ENCODE measurements at places on chromosomes 1 and 21. TPM values are rescaled to one million over a fixed set of nuclear protein-coding genes. Genes with fewer than 3 reads are reported as not detected.
A peak's percentile ranks its signal among the peaks of the same experiment; 100 is the strongest.

- no peak overlapping the region for H3K27ac ChIP-seq
- no peaks in the 10 kb centered on the region for H3K27me3 ChIP-seq
- no peaks in the 10 kb centered on the region for H3K4me1 ChIP-seq
- no peak for DNase-seq
- H3K4me3 ChIP-seq, result no peak overlapping the region
These were observed 745.5 kb downstream of the LRRIQ3 start for GRCh38 chr1:73452522-73452921.

Gene RCSD1
- 7.1 TPM for total RNA-seq

DNA sequence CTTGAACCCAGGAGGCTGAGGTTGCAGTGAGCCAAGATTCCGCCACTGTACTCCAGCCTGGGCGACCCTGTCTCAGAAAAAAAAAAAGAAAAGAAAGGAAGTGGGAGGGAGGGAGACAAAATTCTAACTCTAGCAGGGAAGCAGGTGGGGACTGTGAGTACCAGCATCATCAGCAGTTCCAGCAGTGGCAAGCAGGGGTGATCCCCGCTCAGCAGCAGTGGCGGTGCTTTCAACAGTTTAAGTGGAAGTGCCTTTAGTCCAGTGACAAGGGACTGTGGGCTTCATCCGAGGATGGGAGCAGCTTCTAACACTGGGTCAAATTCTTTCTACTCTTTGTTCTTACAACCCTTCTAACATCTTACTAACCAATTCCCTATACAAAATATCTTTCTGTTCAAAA lies 858.1 kb upstream of the ADAMTS5 start:
- no peak overlapping the region for H3K27ac ChIP-seq
- H3K27me3 ChIP-seq, result no peaks in the 10 kb centered on the region
- no peak overlapping the region for H3K4me3 ChIP-seq
- no peak for DNase-seq

Gene ADORA1
- 2.9 TPM for total RNA-seq

Gene TEKT2
- total RNA-seq, result 1.5 TPM

Gene C1orf116
- total RNA-seq, result 12.5 TPM

- H3K27me3 ChIP-seq, result no peaks in the 10 kb centered on the region
- no peaks in the 10 kb centered on the region for H3K4me1 ChIP-seq
- H3K36me3 ChIP-seq, result no peaks in the 10 kb centered on the region
- H3K27ac ChIP-seq, result no peak overlapping the region
These were observed 67.7 kb downstream of the PTGER3 start for GRCh38 chr1:70979881-70980280.

- H3K27me3 ChIP-seq, result no peaks in the 10 kb centered on the region
- DNase-seq, result no peak
- no peaks in the 10 kb centered on the region for H3K4me1 ChIP-seq
- H3K27ac ChIP-seq, result no peak overlapping the region
These were observed 567.0 kb downstream of the AJAP1 start for GRCh38 chr1:5221451-5221850.

- no peak overlapping the region for H3K4me3 ChIP-seq
- H3K4me1 ChIP-seq, result peaks cover 3% of the 10 kb centered on the region
- H3K36me3 ChIP-seq, result no peaks in the 10 kb centered on the region
These were observed 410.7 kb downstream of the SMYD3 start for GRCh38 chr1:246096356-246096755.

- H3K27ac ChIP-seq, result no peak overlapping the region
- H3K4me3 ChIP-seq, result no peak overlapping the region
- no peaks in the 10 kb centered on the region for H3K27me3 ChIP-seq
- no peaks in the 10 kb centered on the region for H3K36me3 ChIP-seq
- no peak for DNase-seq
These were observed 12.0 kb downstream of the VAV3 start for GRCh38 chr1:107952989-107953388.

- peak; percentile 18 for DNase-seq
- no peaks in the 10 kb centered on the region for H3K36me3 ChIP-seq
- no peak overlapping the region for H3K4me3 ChIP-seq
- no peaks in the 10 kb centered on the region for H3K27me3 ChIP-seq
- H3K4me1 ChIP-seq, result peaks cover 23% of the 10 kb centered on the region
- H3K27ac ChIP-seq, result no peak overlapping the region
These were observed 154.3 kb downstream of the GLUL start for GRCh38 chr1:182237329-182237728.

Gene NADK
- 77.5 TPM for total RNA-seq

DNA sequence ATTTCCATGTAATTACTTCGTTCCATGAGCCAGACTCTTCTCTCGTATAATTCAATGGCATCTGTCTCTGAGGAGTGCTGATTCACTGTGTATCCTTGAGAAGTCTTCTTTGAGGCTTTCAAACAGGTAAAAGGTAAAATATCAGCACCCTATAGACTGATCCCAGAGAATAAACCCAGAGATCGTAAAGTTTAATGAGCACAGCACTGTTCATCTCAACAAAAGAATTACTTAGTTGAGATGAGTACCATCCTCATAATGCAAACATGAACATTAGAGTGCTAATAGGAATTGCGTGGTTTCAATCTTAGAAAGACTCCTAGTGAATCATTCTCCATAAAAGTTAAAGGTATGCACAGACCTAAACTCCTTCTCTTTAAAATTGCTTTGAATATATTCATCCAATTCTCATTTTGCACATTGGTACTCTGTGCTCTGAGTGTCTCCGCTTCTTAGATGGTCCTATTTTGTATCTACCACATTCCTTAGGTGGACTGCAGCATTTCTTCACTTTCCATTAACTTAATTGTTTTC lies 97.2 kb downstream of the TBX15 start:
- H3K4me1 ChIP-seq, result no peaks in the 10 kb centered on the region
- no peaks in the 10 kb centered on the region for H3K36me3 ChIP-seq
- no peak for DNase-seq

- no peaks in the 10 kb centered on the region for H3K27me3 ChIP-seq
- H3K4me1 ChIP-seq, result no peaks in the 10 kb centered on the region
- H3K27ac ChIP-seq, result no peak overlapping the region
- no peak overlapping the region for H3K4me3 ChIP-seq
- H3K36me3 ChIP-seq, result no peaks in the 10 kb centered on the region
These were observed 342.9 kb upstream of the PLXNA2 start for GRCh38 chr1:208587110-208587509.

Gene KRTAP21-2
- total RNA-seq, result not detected

DNA sequence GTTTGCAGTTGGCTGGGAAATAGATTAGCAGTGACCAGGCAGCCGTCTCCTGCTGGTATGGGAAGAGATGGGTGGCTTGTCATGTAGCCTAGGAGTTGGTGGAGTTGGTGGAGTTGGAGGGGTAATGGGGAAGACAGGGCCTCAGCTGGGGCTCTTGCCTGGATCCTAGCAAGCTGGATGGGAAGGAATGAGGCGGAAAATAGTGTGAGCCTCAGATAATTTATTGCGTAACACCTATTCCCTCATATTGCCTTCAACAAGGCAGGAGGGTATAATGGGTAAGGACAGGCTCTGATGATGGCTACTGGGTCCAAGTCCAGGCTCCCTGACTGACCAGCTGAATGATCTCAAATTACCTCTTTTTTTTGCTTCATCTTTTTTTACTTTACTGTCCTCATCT lies 12.6 kb downstream of the MAP7D1 start:
- DNase-seq, result no peak
- peaks cover 33% of the 10 kb centered on the region for H3K4me1 ChIP-seq
- H3K36me3 ChIP-seq, result peaks cover 24% of the 10 kb centered on the region
- no peaks in the 10 kb centered on the region for H3K27me3 ChIP-seq

DNA sequence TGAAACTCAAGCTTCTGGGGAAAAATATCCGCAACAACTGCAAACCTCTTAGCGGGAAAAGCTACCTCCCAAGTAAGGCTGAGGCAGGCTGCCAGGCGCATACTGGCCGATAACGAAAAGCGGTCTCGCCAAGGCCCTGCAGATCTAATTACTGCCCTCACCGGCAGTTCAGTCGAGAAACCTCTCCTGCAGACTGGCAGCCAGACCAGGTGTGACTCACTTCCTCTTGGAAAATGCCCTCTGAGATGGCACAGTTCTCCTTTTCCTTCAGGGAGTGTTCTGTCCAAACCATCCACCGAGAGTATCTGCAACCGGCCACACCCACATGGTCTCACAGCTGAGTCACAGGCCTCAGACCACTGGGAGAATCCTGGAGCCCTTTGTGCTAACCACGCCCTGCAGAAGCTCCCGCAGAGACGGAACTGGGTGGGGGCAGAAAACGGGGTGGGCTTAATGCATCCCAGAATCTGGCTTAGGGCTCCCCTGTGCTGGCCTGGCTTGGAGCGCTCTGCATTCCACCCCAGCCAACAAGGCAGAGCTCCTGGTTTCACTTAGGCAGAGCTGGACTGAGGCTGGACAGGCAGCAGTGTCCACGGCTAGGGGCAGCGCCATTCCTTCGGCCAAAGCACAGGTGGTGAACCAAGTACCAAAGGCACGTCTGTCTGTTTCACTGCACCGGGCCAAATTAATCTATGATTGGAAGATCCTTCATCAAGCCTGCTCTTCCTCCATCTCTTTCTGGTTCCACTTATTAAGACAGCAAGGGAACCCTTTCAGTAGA lies 1.2 kb downstream of the S100A10 start:
- H3K36me3 ChIP-seq, result no peaks in the 10 kb centered on the region
- H3K27me3 ChIP-seq, result no peaks in the 10 kb centered on the region
- no peak overlapping the region for H3K4me3 ChIP-seq
- H3K27ac ChIP-seq, result peak overlapping the region; percentile 85

Gene PKNOX1
- total RNA-seq, result 26.3 TPM

Gene LCE6A
- not detected for total RNA-seq

DNA sequence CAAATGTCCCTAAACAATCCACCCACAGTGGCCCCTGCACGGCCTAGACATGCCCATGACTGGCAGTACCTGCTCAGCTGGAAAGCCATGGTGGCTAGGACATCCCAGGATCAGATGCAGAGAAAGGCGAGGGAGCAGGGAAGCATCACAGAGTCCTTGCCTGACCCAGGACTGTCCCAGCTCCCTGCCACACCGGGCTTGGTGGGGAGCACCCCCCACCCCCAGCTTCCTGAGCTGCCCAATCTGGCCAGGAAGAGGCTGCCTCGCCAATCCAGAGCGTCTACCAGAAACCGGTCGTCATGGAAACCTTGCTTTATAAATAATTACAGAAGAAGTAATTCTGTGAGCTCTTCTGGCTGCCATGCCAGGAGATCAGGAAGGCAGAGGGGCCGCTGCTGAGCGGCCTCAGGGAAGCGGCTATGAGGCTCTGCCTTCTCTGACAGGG lies 34.8 kb downstream of the ACOT7 start:
- no peaks in the 10 kb centered on the region for H3K36me3 ChIP-seq
- no peaks in the 10 kb centered on the region for H3K4me1 ChIP-seq
- no peak overlapping the region for H3K4me3 ChIP-seq
- DNase-seq, result no peak
- H3K27me3 ChIP-seq, result no peaks in the 10 kb centered on the region

DNA sequence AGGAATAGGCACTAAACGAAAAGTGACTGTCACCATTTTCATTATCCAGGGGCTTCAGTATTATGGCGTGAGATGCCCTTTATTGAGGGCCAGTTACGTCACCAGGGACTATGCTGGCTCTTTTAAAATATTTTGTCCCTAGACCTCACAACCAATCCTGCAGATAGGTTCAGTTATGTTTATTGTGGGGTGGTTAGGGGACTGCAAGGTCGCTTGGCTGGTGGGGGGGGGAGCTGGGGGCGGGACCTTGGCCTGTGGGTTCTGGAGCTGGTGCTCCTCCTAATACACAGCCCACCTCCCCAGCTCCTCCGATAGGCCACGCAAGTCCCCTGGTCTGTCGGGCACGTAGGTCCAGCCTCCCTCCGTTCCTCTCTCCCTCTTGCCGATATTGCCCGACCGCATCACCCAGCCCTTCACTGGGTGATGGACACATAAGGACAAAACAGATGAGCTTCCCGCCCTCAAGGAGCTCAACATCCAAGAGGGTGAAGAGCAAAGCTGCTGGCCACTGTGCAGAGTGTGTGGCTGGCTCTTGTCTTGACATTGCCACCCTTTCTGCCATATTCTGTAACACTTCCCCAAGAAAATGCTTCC lies 271.8 kb downstream of the MATN1 start:
- no peaks in the 10 kb centered on the region for H3K4me1 ChIP-seq
- H3K27me3 ChIP-seq, result no peaks in the 10 kb centered on the region
- H3K4me3 ChIP-seq, result no peak overlapping the region
- no peak for DNase-seq

GRCh38 chr1:53639251-53639763 lies 99.7 kb downstream of the GLIS1 start:
- no peak for DNase-seq
- H3K27me3 ChIP-seq, result no peaks in the 10 kb centered on the region
- H3K36me3 ChIP-seq, result no peaks in the 10 kb centered on the region
- no peaks in the 10 kb centered on the region for H3K4me1 ChIP-seq

GRCh38 chr1:107949467-107950253 lies 15.3 kb downstream of the VAV3 start:
- DNase-seq, result no peak
- no peak overlapping the region for H3K27ac ChIP-seq
- H3K27me3 ChIP-seq, result no peaks in the 10 kb centered on the region
- no peaks in the 10 kb centered on the region for H3K4me1 ChIP-seq

Gene TRAF3IP3
- total RNA-seq, result 2.8 TPM

GRCh38 chr1:51294566-51295184 lies 35.7 kb downstream of the TTC39A start:
- H3K27me3 ChIP-seq, result no peaks in the 10 kb centered on the region
- no peaks in the 10 kb centered on the region for H3K36me3 ChIP-seq
- H3K27ac ChIP-seq, result no peak overlapping the region
- H3K4me1 ChIP-seq, result peaks cover 6% of the 10 kb centered on the region
- no peak for DNase-seq

Gene CCDC28B
- 7.6 TPM for total RNA-seq

DNA sequence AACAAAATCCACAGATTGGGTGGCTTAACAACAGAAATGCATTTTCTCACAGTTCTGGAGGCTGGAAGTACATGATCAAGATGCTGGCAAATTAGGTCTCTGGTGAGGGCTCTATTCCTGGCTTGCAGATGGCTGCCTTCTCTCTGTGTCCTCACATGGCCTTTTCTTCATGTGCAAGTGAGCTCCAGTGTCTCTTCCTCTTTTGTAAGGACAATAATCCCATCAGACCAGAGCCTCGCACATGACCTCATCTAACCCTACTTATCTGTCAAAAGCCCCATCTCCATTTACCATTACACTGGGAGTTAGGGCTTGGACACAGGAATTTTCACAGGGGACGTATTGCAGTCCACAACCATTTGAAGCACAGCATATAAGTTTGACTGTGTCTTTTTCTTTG lies 181.6 kb downstream of the NEGR1 start:
- no peaks in the 10 kb centered on the region for H3K4me1 ChIP-seq
- H3K27ac ChIP-seq, result no peak overlapping the region
- DNase-seq, result no peak
- no peaks in the 10 kb centered on the region for H3K27me3 ChIP-seq
- H3K4me3 ChIP-seq, result no peak overlapping the region

- H3K4me1 ChIP-seq, result peaks cover 4% of the 10 kb centered on the region
- DNase-seq, result no peak
- H3K27me3 ChIP-seq, result no peaks in the 10 kb centered on the region
- H3K4me3 ChIP-seq, result no peak within 1 kb of the TSS
- H3K27ac ChIP-seq, result no peak within 1 kb of the TSS
These were observed at the start of gene RUNX1 for GRCh38 chr21:35048706-35049617. TSS of gene RUNX1 (minus strand) at chr21:35049302.

GRCh38 chr1:7265771-7266371 lies 480.6 kb downstream of the CAMTA1 start:
- no peak overlapping the region for H3K27ac ChIP-seq
- no peaks in the 10 kb centered on the region for H3K4me1 ChIP-seq
- no peaks in the 10 kb centered on the region for H3K36me3 ChIP-seq
- no peaks in the 10 kb centered on the region for H3K27me3 ChIP-seq
- DNase-seq, result peak; percentile 69

Gene TAS1R3
- 1.4 TPM for total RNA-seq
